ENCODE measurements at places on chromosomes 3 and 15. TPM values are rescaled to one million over a fixed set of nuclear protein-coding genes. Genes with fewer than 3 reads are reported as not detected.

The NFKBIZ gene
- 87.7 TPM for total RNA-seq

The CIDEC gene
- total RNA-seq = not detected

The RASL12 gene
- total RNA-seq = 20.2 TPM

The MELTF gene
- 2.3 TPM for total RNA-seq

The SCN11A gene
- total RNA-seq = 0.14 TPM

The PLSCR2 gene
- total RNA-seq = not detected

The CPLX3 gene
- total RNA-seq = not detected

The SCG3 gene
- 0.17 TPM for total RNA-seq

- H3K27ac ChIP-seq = no peak overlapping the region
- peaks cover 8% of the 10 kb centered on the region for H3K4me1 ChIP-seq
- H3K4me3 ChIP-seq = no peak overlapping the region
- H3K27me3 ChIP-seq = no peaks in the 10 kb centered on the region
These were observed 56.5 kb downstream of the KLF13 start for GRCh38 chr15:31383139-31383538.

DNA sequence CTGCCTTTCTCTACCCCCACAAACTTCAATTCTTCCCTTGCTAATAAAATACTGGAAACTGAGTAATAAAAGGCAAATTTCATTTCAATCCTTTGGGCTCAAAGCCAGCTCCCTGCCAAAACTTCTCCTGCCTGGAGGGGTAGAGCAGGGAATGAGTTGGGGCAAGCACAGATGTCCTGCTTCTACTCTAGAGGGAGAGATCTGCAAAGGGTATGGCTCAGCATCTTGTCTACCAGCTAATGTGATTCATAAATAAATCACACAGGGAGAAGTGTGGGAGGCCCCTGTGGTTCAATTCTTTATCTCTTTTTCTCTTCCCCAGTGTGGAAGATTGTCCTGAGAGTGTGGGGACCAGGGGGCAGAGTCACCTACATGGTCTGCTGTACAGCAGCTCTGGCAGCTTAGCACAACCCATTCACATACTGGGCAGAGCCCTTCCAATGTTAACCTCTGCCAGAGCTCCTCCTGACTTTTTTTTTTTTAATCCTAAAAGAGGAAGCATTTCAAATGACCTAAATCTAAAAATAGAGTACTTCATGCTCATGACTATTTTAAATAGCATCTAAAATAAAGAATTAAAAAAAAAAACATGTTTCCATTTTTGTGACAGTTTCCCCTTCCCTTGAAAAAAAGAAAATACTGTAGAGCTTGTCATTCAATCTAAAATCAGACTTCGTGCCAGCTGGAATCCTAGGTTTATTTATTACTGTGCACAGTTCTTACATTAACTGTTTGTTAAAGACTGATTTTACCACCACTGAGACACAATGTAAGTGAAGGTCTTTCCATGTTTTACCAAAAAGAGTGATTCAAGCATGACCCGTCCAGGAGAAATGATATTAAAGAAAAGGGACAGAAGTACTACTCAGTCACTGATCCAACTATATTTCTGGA lies 1083.7 kb upstream of the CFAP20DC start:
- H3K36me3 ChIP-seq = no peaks in the 10 kb centered on the region
- H3K4me1 ChIP-seq = no peaks in the 10 kb centered on the region
- no peak for DNase-seq
- H3K27me3 ChIP-seq = no peaks in the 10 kb centered on the region
- no peak overlapping the region for H3K4me3 ChIP-seq

DNA sequence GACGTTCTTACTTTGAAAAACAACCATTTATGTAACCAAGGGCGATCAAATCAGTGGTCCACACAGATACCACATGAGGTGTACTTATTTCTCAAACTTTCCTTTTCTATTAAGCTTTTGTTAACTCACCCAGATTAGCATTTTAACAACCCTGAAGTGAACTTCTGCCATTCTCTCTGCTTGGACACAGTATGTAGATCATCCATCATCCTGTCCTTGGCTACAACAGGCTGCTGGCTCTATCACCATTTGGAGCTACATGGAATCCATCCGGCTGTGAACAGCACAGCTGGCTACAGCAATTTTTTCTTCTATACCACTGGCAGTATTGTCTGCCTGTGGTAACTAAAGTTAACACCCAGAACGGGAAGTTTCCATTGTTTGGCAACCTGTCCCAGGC lies 4.4 kb downstream of the SEMA6D start:
- H3K4me1 ChIP-seq = peaks cover 4% of the 10 kb centered on the region
- no peak for DNase-seq
- H3K27ac ChIP-seq = no peak overlapping the region
- H3K27me3 ChIP-seq = peaks cover 17% of the 10 kb centered on the region

DNA sequence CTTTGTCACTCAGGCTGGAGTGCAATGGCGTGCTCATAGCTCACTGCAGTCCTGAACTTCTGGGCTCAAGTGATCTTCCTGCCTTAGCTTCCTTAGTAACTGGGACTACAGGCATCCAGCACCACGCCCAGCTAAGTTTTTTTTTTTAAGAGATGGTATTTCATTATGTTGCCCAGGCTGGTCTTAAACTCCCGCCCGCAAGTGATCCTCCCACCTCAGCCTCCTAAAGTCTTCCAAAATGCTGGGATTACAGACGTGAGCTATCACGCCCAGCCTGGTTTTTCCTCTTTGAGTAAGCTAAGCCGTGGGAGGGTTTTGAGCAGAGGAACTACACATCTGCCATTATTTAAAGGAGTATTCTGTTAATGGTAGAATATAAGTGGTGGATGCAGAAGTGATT lies 7.4 kb upstream of the LRRFIP2 start:
- H3K36me3 ChIP-seq = no peaks in the 10 kb centered on the region

GRCh38 chr3:167829071-167829470 lies 93.5 kb downstream of the SERPINI1 start:
- no peak overlapping the region for H3K4me3 ChIP-seq
- H3K27ac ChIP-seq = no peak overlapping the region
- no peaks in the 10 kb centered on the region for H3K4me1 ChIP-seq
- no peaks in the 10 kb centered on the region for H3K36me3 ChIP-seq
- H3K27me3 ChIP-seq = no peaks in the 10 kb centered on the region

- no peak overlapping the region for H3K4me3 ChIP-seq
- H3K36me3 ChIP-seq = no peaks in the 10 kb centered on the region
- no peak overlapping the region for H3K27ac ChIP-seq
- no peaks in the 10 kb centered on the region for H3K4me1 ChIP-seq
These were observed 60.0 kb upstream of the SMAD3 start for GRCh38 chr15:67005294-67005996.

DNA sequence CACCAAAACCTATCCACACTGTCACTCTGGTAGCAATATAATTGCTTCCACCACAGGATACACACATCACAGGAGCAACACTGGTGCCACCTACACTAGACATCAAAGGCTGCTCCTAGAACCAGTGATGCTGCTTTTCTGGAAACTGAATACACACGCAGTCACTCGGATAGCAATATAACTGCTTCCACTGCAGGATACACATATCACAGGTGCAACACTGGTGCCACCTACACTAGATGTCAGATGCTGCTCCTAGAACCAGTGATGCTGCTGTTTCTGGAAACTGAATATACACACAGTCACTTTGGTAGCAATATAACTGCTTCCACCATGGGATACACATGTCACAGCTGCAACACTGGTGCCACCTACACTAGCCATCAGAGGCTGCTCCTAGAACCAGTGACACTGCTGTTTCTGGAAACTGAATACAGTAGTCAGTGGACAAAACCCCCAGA lies 6.9 kb upstream of the TNFSF10 start:
- no peak overlapping the region for H3K4me3 ChIP-seq
- no peaks in the 10 kb centered on the region for H3K36me3 ChIP-seq
- H3K27ac ChIP-seq = no peak overlapping the region
- H3K27me3 ChIP-seq = no peaks in the 10 kb centered on the region
- DNase-seq = no peak

- H3K27me3 ChIP-seq = no peaks in the 10 kb centered on the region
- H3K36me3 ChIP-seq = no peaks in the 10 kb centered on the region
- no peak overlapping the region for H3K27ac ChIP-seq
- no peaks in the 10 kb centered on the region for H3K4me1 ChIP-seq
- H3K4me3 ChIP-seq = no peak overlapping the region
- no peak for DNase-seq
These were observed 95.2 kb downstream of the CHSY1 start for GRCh38 chr15:101156509-101157159.

DNA sequence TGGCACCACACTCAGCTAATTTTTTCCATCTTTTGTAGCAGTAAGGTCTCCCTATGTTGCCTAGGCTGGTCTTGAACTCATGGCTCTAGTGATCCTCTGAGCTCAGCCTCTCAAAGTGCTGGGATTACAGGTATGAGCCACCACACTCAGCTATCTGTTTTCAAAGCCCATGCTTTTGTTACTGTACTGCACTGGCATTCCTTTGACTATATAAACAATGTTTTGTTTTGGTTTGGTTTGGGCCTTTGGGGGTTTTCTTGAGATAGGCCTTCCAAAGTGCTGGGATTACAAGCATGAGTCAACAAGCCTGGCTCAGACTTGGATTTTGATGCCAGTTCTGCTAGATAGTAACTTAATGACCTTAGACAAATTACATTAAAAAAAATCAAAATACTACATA lies 89.7 kb upstream of the GK5 start:
- H3K27me3 ChIP-seq = no peaks in the 10 kb centered on the region
- DNase-seq = no peak
- no peak overlapping the region for H3K4me3 ChIP-seq
- peaks cover 46% of the 10 kb centered on the region for H3K36me3 ChIP-seq

GRCh38 chr15:94494732-94495131 lies 263.4 kb downstream of the MCTP2 start:
- H3K27ac ChIP-seq = no peak overlapping the region
- DNase-seq = no peak
- H3K4me1 ChIP-seq = no peaks in the 10 kb centered on the region
- no peak overlapping the region for H3K4me3 ChIP-seq

GRCh38 chr3:113265231-113265630 lies 53.9 kb downstream of the BOC start:
- H3K36me3 ChIP-seq = no peaks in the 10 kb centered on the region
- no peaks in the 10 kb centered on the region for H3K27me3 ChIP-seq
- peaks cover 6% of the 10 kb centered on the region for H3K4me1 ChIP-seq
- no peak overlapping the region for H3K27ac ChIP-seq
- H3K4me3 ChIP-seq = no peak overlapping the region
